ENCODE measurements at places on chromosomes 5 and 9. TPM values are rescaled to one million over a fixed set of nuclear protein-coding genes. Genes with fewer than 3 reads are reported as not detected.

- no peak for DNase-seq
These were observed 71.3 kb upstream of the RAPGEF6 start for GRCh38 chr5:131706281-131706680.

DNA sequence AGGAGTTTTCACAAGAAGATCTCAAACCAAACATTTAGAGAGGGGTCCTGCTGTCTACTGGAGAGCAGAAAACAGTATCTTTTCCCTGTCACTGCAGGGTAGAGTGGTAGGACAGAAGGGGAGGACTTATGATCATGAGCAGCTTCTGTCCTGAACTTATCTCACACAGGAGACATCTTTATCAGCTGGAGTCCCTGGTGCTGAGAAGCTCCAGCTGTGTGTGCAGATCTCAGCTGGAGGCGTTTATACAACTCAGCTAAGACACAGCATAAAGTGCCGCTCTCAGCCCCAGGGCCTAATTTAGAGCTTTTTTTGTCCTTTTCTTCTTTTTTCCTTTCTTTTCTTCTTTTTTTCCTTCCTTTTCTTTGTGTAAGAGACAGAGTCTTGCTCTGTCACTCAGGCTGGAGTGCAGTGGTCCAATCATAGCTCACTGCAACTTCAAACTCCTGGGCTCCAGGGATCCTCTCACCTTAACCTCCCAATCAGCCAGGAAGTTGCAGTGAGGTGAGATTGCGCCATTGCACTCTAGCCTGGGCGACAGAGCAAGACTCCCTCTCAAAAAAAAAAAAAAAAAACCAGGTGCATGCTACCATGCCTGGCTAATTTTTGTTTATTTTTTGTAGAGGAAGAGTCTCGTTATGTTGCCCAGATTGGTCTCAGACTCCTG lies 31.9 kb downstream of the CCDC125 start:
- DNase-seq = no peak

GRCh38 chr5:171409164-171410136 lies 10.0 kb upstream of the FGF18 start:
- no peak for DNase-seq

GRCh38 chr9:18579536-18579935 lies 105.6 kb downstream of the ADAMTSL1 start:
- no peak for DNase-seq

The CARD6 gene
- 24.4 TPM for total RNA-seq

The PCDHB12 gene
- total RNA-seq = 0.19 TPM

The ALG2 gene
- 43.5 TPM for total RNA-seq
